ENCODE measurements at places on chromosomes 7 and 10. TPM values are rescaled to one million over a fixed set of nuclear protein-coding genes. Genes with fewer than 3 reads are reported as not detected.
A peak's percentile ranks its signal among the peaks of the same experiment; 100 is the strongest.

GRCh38 chr10:34002896-34003295 is 668.4 kb upstream of the NRP1 start:
- no peak for DNase-seq
- no peak overlapping the region for H3K4me3 ChIP-seq
- H3K4me1 ChIP-seq = no peaks in the 10 kb centered on the region
- no peaks in the 10 kb centered on the region for H3K36me3 ChIP-seq

GRCh38 chr7:128790315-128791041 is 1.3 kb upstream of the CCDC136 start:
- no peak overlapping the region for H3K27ac ChIP-seq
- no peaks in the 10 kb centered on the region for H3K36me3 ChIP-seq
- peak overlapping the region; percentile 62 for H3K4me3 ChIP-seq
- DNase-seq = no peak
- H3K27me3 ChIP-seq = no peaks in the 10 kb centered on the region
- H3K4me1 ChIP-seq = no peaks in the 10 kb centered on the region

DNA sequence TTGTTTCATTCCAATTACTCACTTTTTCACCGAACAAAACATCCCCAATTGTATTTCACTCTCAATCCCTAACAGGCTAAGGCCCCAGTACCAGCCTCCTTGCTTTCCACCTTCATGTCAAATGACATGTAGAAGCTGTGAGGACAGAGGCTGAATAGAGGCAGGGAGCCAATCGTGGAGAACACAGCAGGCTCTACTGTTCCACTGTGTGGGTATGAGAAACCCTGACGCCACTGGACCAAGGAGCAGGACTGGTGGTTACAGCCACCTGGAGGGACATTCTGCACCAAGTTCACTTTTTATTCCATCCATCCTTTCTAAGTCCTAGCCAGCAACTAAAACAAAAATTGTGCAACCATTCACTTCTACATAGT is 502.8 kb downstream of the SORCS1 start:
- no peaks in the 10 kb centered on the region for H3K4me1 ChIP-seq
- no peak overlapping the region for H3K27ac ChIP-seq
- no peak for DNase-seq
- no peaks in the 10 kb centered on the region for H3K36me3 ChIP-seq

GRCh38 chr7:23490357-23491135 is 20.3 kb upstream of the IGF2BP3 start:
- peak; percentile 65 for DNase-seq
- peaks cover 3% of the 10 kb centered on the region for H3K4me1 ChIP-seq
- peak overlapping the region; percentile 80 for H3K27ac ChIP-seq
- peak overlapping the region; percentile 80 for H3K4me3 ChIP-seq

DNA sequence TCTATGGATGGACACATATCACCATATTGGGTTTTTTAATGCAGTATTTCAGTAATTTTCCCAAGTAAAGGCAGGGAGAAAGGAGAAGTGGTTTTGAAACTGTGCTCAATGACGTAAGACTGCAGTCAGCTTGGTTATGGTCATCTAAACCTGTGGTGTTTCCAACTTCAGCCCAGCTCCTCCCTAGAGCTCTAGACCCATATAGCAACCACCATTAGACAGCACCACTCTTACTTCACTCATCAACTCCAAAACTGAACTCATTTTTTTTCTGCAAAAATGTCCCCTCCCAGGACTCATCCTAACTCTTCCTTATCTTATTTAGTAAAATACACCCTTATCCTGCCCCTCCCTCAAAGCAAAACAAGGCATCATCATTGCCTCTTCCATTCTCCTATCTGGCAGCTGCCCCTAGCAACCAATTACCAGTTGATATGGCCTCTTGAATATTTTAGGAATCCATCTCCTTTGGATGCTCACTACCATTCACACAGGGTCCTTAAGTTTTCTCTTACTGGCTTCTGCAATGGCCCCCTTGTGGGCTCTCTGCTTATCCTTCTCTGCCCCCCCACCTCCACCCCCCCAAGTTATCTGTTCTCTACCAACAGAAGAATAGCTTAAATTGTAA is 1.5 kb upstream of the RALA start:
- peaks cover 36% of the 10 kb centered on the region for H3K4me1 ChIP-seq
- no peak overlapping the region for H3K27ac ChIP-seq
- peaks cover 2% of the 10 kb centered on the region for H3K36me3 ChIP-seq
- DNase-seq = no peak
- no peaks in the 10 kb centered on the region for H3K27me3 ChIP-seq

GRCh38 chr7:124781907-124782734 is 16.5 kb upstream of the GPR37 start:
- no peak overlapping the region for H3K4me3 ChIP-seq
- no peaks in the 10 kb centered on the region for H3K4me1 ChIP-seq
- H3K36me3 ChIP-seq = no peaks in the 10 kb centered on the region
- H3K27me3 ChIP-seq = no peaks in the 10 kb centered on the region
- H3K27ac ChIP-seq = no peak overlapping the region
- DNase-seq = no peak

DNA sequence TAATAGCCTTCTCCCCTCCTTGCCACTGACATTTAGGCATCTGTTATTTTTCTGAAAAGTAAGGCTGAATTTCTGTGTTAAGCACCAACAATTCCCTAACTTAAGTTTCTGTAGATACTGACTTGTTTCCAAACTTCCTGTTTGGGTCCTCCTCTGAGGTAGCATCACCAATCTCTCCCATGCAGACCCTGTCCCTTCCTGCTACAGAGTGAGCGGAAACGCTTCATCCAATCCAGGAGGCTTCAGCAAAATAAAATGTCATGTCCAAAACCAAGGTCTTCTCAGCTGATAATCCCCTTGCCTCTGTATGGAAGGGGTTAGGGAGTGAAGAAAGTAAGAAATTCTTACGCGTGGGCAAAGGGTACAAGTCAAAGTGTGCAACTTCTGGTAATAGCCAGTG is 29.9 kb downstream of the XPNPEP1 start:
- H3K27ac ChIP-seq = peak overlapping the region; percentile 4
- H3K36me3 ChIP-seq = peaks cover 28% of the 10 kb centered on the region
- peaks cover 40% of the 10 kb centered on the region for H3K4me1 ChIP-seq
- no peak for DNase-seq
- H3K27me3 ChIP-seq = no peaks in the 10 kb centered on the region

DNA sequence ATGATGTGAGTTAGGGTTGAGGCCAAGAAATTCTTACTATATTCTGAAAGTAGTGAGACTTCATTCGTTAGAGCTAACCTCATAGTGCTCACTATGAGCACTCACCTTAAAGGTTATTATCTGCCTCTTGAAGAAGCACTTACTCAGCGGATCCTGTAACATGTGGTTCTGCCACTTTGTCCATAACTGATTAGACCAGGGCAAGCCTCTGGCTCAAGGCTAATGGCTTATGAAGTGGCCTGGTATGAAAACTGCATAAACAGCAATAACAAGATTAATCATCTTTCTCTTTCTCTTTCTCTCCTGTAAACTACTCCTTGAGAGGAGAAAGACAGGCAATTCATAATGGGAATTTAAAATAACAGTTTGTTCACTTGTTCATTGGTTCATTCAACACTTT is 82.8 kb downstream of the MAPK8 start:
- no peaks in the 10 kb centered on the region for H3K27me3 ChIP-seq
- H3K36me3 ChIP-seq = peaks cover 2% of the 10 kb centered on the region
- H3K4me1 ChIP-seq = peaks cover 51% of the 10 kb centered on the region
- no peak for DNase-seq
- no peak overlapping the region for H3K27ac ChIP-seq

KCNK18 gene
- total RNA-seq = not detected
